T-helper 1 cell (primary cell): ENCODE measurements at places on chromosomes 11 and 22.

GRCh38 chr11:125251214-125251545 lies 86.6 kb downstream of the PKNOX2 start:
- no peak for DNase-seq

- DNase-seq = no peak
Observed at GRCh38 chr11:13135385-13136271, 126.5 kb downstream of the RASSF10 start.

DNA sequence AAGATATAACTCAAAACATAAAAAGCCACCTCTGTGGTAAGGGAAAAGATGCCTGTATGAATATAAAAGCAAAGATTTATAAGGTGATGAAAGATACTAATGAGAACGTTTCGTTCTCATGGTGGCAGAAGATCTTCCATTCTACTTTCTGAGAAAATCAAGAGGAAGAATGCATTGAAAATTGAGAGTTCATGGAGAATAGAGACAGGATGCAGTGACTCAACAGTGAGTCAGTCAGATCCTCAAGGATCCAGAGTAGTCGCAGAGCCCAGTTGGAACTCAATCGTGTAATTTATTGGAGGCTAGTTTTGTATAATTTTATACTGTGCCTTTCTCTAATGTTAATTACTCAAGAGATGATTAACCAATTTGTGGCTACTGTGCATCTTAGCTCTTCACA lies 73.3 kb downstream of the ENTHD1 start:
- DNase-seq = no peak

DNA sequence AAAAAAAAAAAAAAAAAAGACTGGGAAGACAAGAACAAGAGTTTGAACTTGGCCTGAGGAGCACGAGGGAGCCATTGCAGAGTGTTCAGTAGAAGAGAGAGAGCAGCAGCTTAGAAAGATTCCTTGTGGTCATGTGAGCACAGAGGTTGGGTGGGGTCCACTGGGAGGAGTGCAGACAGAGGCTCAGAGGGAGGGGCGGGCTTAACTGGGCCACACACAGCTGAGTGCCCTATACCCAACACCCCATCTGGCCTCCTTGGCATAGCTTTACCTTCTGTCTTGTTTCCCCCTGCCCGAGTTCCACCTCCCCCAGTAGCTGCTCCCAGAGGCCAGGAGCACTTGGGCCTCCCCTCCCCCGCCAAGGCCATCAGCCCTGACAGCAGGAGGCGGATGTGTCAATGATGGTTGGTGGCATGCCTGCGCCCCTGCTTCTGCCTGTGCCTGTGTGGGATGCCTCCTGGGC lies 12.1 kb downstream of the C11orf86 start:
- no peak for DNase-seq

DNA sequence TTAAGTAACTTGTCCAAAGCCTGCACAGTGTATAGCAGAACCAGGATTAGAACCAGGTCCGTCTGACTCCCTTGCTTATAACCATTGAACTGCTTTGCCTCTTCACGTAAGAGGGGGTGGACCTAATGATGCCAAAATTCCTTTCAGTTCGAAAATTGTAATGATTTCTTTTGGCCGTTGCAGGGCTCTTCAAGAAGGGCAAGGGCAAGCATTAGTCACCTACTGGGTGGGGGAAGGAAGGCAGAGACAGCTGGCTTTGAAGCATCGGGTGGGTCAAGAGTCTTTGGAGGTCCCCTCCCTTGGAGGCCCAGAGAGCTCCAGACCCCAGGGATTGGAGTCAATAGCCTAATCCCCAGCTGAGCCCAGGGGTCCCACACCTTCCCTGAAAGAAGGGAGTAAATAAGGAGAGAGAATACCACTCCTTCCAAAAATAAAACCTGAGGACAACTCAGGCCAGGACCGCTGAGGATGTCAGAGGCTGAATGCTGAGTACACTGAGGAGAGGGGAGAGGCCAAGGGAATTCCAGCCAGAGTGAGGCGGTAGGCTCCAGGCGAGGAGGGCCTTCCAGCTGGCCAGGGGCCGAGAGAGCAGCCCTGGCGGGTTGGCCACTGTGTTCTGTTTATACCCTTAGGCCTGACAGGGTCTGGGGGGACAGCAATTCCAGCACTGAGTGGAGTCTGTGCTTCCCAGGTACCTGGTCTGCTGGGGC lies 14.1 kb downstream of the CREB3L1 start:
- DNase-seq = no peak

- DNase-seq = no peak
Observed at GRCh38 chr11:120326228-120326627, 1.1 kb downstream of the TLCD5 start.

DNA sequence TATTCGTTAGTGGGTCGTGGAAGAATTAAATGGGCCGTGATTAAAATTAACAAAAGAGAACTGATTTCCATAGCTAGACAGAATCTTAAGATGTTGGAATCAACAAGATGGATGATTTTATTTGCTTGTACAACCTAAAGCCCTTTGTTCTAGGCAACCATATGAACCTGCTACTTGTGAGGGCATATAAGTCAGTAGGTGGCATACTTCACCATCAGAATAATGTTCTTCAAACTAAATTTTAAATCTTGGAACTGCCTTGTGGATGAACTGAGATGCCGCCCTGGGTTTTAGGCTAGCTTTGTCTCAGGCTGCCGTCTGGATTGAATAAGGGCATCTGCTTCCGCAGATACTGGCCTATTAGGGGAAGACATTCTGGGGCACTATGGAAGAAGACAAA lies 40.9 kb downstream of the CSRP3 start:
- no peak for DNase-seq

GRCh38 chr22:37320726-37321677 lies 38.7 kb downstream of the CYTH4 start:
- DNase-seq = no peak

GRCh38 chr22:47175151-47176025 lies 412.9 kb downstream of the TBC1D22A start:
- no peak for DNase-seq

DNA sequence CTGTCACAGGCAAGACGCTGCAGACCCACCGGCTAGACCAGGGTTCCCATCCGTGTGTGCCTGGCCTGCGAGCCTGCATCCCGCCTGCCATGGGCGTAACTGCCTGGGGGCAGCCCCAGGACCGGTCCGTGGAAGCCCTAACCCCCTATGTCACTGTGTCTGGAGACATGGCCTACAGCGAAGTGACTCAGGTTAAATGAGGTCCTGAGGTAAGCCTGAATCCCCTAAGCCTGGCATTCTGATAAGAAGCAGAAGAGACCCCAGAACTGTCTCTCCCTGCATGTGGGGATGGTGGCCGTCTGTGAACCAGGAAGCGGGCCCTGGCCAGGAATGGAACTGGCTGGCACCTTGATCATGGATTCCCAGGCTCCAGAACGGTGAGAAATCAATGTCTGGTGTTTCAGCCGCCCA lies 570.1 kb downstream of the BRD1 start:
- DNase-seq = no peak

- DNase-seq = no peak
Observed at GRCh38 chr11:79052544-79052943, 388.3 kb downstream of the TENM4 start.

GRCh38 chr22:44207173-44207980 lies 26.7 kb downstream of the PARVG start:
- no peak for DNase-seq

DNA sequence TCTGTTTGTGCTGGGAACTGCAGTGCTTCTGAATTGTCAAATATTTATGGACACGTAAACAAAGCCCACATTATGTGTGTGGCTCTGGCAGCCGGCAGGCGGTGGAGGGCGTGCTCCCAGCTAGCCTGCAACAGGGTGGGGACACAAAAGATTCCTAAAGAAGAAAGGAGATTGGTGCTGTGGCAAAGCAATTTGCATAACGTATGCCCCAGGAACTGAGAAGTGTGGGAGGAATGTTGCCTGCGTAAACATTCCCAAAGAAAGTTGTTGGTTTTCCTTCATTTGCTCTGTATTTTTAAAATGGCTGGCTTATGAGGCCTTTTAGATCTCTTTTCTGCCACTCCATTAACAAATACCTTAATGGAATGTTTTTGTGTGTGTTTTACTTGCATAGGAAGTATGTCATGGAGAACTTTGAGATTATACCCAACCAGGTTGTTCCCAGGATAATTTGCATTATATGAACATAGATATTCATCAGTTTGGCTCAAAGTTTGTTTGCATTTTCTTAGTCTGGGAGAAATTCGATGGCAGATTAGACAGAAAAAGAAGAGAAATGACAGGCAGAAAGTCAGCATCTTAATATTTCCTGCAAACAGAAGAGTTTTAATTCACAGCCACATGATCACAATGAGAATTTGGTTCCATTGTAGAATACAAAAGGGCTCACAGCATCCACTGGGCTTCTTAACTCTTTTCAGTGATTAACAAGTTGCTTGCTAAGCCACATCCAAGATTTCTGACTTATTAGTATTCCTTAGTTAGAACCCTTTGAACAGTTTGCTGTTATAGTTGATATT lies 41.8 kb upstream of the DLAT start:
- DNase-seq = no peak

GRCh38 chr11:44033411-44033850 lies 14.3 kb upstream of the ACCSL start:
- DNase-seq = no peak

- no peak for DNase-seq
Observed at GRCh38 chr11:67596753-67597300, 9.9 kb upstream of the NDUFV1 start.

DNA sequence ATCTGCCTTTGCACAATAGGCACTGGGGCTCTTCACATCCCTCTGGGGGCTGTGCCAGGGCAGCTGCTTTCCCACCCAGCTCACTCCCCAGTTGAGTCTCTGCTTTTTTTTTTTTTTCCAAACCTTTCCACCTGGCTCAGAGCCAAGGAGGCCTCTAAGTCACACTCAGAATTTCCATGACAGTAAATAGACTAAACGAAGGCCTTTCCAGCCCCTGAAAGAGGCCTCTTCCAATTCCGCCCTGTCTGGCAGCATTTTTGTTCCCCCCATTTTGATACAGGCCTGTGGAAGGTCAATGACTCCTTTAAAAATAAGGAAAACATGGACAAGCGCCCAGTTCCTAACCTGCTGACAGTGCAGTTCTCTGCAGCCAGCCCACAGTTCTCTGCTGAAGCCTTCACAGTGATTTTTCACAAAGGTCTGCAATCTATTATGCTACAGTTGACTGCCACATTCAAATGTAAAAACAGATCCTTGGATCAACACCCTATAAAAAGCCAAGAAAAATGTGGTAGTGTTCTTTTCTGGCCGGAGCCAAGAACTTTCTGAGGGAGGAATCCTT lies 107.5 kb upstream of the SESN3 start:
- DNase-seq = no peak

DNA sequence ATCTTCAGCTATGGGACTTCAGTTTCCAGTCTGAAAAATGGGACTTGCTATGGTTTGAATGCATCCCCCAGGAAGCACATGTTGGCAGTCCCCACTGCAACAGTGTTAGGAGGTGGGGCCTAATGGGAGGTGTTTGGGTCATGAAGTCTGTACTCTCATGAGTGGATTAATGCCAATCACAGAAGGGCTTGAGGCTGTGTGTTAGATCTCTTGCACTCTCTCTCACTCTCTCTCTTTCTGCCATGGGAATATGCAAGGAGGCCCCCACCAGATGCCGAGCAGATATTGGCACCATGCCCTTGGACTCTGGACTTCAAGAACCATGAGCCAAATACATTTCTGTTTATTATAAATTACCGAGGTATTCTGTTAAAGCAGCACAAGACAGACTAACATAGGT lies 7.8 kb upstream of the AP1B1 start:
- DNase-seq = no peak

- DNase-seq = no peak
Observed at GRCh38 chr11:90855531-90855930, 632.7 kb upstream of the CHORDC1 start.

DNA sequence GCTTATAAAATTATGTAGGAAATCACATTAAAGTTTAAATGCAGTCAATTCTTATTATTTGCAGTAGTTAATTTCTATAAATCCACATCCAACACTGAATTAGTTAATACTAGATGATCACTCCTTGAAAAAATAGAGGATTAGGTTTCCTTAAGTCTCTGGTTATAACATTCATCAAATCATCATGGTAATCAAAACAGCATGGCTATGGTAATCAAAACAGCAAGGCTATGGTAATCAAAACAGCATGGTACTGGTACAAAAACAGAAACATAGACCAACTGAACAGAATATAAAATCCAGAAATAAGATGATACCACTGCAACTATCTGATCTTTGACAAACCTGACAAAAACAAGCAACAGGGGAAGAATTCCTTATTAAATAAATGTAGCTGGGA lies 814.6 kb upstream of the CCDC179 start:
- no peak for DNase-seq

GRCh38 chr11:75270896-75271418 lies 30.4 kb downstream of the TPBGL start:
- no peak for DNase-seq

GRCh38 chr22:48685767-48686166 lies 1141.9 kb downstream of the BRD1 start:
- DNase-seq = no peak
